Cortex of kidney (tissue), 1 donor: ENCODE measurements at places on chromosomes 5 and 9.

GRCh38 chr5:56725711-56726411 is 89.5 kb upstream of the MAP3K1 start:
- no peak for DNase-seq

DNA sequence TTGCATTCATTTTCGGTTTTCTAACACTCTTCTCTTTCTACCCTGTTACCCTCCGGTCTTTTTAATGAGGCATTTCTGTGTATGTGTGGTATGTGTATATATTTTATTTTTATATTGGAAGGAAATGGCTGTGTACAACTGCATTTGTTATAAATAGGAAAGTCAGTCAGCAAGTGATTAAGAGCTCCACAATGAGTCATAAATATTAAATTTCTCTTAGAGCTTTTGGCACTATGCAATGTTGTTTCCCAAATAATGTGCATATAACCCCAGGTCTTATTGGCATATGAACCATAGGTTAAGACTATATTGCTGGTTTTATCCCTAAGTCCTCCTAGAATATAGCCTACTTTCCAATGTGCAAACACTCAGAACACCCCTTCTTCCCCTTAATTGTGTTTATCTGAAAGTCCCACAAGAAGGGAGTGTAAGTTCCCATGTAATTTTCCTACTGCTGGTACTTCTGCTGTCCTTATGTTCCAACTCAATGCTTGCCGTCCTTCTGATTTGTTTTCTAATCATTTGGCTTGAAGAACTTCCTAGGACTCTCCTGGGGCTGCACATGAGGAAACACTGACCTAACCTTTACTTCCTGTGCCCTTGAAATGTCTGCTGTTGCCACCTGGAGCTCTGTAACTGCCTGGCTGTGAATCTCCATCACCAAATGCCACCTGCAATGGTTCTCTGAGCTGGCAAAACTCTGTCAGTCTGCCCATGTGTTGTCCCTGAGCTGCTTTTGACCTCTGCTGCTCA is 65.5 kb upstream of the PCSK5 start:
- no peak for DNase-seq

- DNase-seq: no peak
These were observed 385.8 kb upstream of the PCSK5 start for GRCh38 chr9:75504721-75505120.

DNA sequence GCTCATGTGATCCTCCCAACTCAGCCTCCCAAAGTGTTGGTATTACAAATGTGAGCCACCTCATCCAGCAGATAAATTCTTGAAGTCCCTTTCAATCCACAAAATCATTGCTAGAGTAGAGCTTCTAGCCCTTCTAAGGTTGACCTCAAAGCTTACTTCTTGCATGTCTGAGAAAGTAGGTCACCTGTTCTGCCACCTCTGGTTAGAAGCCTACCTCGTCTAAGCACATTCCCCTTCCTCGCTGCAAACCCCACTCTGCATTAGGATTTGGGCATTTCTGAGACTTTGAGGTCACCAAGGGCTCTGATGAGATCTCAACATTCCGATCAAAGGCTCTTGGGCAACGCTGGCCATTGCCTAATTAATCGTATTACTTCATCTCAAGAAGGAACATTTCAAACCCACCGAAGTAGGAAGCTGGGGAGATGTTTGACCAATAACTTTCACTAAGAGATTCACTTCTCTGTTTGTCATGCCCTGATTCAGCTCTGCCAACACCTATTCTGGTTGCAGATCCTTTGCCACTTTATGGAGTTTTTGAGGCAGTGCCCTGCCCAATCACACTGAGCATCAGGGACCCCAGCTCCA is 8.6 kb downstream of the ADAM19 start:
- no peak for DNase-seq

GRCh38 chr5:149735066-149735465 is 5.0 kb downstream of the PPARGC1B start:
- no peak for DNase-seq
